ENCODE measurements at places on chromosomes 1 and 21.

- DNase-seq: no peak
These were observed 106.6 kb upstream of the VAV3 start for GRCh38 chr1:108071601-108072000.

DNA sequence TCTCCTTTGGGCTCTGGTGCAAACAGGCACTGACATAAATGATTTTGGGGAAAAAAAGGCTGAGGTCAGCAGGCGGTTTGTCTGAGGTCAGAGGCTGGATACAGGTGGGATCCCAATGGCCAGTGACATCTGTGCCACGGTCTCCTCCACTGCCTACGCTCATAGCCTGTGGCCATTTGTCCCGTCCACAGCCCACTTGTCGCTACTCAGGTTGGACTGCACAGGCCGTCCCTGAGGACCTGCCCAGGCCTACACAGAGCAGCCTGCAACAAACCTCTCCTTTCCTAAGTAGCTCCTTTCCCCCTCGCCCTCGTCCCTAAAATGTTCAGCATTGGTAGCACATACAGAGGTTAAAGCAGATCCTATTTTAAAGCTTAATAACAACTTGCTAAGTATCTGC, 150.7 kb downstream of the ZBTB18 start:
- DNase-seq: no peak

DNA sequence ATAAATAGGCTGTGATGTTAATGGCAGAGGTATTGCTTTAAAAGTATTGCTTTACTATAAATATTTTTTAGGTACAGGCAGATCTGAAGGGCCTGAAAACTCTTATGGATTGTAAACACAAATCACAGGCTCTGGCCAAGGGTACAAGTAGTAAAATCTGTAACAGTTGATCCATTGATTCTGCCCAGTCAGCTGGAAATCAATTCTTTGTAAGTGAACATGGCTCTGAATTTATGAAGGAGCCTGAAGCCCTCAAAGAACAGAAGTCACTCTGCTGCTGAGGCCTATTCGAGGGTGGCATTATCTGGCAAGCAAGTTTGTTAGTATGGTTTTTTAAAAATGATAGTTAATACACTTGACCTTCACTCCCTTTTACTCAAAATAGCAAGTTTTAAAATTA, 834.0 kb upstream of the TMPRSS15 start:
- no peak for DNase-seq

- DNase-seq: peak; percentile 67
These were observed 1.1 kb downstream of the SPSB1 start for GRCh38 chr1:9293533-9294404.

GRCh38 chr1:202304375-202304774, 37.4 kb downstream of the UBE2T start:
- no peak for DNase-seq

DNA sequence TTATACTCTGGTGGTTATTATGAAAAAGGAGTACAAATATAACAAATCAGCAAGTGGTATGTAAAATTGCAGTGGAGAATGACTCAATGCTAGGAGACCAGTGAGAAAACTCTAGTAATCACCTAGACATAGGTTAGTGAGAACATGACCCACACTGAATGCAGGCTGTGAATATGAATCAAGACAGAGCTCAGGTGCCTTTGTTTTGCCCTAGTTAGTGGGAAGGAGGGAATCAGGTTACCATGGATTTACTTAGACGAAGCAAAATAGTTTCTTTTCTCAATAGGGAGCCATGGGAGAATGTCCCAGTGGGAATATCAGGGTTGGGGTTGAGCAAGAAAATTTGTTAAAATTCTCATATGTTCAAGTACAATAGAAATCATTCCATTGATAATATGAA, 10.6 kb upstream of the GCLM start:
- no peak for DNase-seq

DNA sequence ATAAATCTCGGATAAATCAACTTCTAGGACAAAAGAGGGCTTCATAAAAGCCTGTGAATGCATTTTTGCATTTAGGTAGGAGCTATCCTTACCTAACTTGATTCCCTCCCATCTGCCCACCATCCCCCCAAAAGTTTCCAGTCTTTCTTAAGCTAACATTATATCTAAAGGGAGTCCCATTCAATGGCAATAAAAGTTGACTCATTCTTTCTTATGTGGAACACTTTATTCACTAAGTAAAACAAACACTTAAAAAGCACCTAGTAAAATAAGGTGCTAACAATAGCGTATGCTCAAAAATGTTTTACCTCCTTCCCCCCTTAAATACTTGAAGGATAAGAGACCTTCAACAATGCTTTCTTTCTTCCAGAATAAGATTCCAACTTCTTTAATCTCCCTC, 83.8 kb downstream of the GON4L start:
- DNase-seq: no peak

- DNase-seq: no peak
These were observed 82.3 kb downstream of the PLPP3 start for GRCh38 chr1:56496821-56497772.

DNA sequence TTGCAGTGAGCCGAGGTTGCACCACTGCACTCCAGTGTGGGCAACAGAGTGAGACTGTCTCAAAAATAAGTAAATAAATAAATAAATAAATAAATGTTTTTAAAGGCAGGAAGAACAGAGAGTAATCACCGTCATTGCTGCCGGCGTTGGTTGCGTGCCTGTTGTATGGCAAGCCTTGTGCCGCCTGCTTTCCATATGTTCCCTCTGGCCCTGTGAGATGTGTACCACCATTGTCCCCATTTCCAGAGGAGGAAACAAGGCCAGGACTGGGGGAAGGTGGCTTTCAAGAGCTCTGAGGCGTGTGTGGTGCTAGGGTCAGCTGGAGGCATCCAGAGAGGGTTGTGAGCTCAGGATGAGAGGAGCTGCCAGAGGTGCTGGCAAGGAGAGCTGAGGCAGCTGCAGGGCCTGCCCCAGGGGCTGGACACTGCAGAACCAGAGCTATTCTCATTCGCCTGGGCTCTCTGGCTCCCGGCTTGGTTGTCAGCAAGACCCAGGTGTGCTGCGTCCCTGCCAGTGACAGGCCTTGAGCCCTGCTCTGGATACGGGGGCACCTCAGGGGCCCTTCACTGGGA, 5.2 kb upstream of the MARCKSL1 start:
- DNase-seq: no peak

DNA sequence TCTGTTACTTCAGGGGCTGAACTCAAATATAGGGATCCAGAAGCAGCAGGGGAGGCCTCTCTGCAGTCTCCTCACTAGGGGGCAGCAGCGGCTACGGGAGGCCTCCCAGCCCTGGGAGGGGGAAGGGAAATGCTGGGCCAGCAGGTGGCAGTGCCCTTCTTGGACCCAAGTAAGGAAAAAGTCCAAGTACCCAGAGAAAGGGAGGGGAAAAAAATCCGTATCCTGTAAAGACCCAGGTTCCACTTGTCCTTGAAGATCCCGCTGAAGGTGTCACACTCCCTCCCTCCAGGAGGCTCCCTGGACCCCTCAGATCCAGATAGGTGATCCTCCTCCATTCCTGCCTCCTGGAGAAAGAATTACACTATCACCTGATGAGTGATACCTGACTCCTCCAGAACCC, 14.1 kb upstream of the NUAK2 start:
- peak; percentile 82 for DNase-seq

DNA sequence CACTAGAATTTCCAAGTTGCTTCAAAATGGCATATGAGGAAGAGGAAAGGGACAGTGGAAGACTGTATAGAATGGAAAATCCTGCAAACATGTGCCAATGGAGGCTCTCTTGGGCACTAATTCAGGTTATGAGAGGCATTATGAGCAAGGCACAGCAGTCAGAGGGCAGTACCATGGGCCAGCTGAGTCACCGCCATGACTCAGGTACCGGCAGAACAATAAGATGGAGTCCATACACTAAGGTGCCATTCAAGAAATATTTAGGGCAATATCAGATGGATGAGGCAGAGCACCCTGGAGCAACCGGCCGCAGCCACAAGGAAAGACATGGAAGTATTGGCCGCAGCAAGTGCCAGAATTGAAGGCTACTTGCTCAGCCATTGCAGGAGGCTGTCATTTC, 25.6 kb upstream of the VAV3 start:
- DNase-seq: no peak

DNA sequence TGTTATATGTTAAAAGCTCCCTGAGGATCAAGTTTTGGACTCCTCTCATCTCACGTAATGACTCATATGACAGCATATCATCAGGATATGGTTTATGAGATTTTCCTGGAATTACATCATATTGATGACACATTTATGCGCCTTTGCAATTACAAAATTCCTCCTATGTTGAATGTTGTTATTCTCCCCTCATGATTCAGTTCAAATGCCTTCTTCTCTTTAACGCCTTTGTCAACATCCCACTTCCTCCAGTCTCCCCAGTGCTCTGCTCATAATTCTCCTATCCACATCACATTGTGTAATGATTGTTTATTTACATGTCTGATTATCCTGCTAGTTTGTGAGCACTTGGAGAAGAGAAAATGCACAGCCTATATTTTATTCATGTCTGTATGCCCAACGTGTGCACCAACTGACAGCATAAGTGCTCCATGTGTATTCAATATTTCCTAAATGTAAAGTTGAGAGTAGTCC, 80.9 kb upstream of the BACH1 start:
- no peak for DNase-seq

- DNase-seq: no peak
These were observed 184.8 kb upstream of the COA6 start for GRCh38 chr1:234188454-234188792.

DNA sequence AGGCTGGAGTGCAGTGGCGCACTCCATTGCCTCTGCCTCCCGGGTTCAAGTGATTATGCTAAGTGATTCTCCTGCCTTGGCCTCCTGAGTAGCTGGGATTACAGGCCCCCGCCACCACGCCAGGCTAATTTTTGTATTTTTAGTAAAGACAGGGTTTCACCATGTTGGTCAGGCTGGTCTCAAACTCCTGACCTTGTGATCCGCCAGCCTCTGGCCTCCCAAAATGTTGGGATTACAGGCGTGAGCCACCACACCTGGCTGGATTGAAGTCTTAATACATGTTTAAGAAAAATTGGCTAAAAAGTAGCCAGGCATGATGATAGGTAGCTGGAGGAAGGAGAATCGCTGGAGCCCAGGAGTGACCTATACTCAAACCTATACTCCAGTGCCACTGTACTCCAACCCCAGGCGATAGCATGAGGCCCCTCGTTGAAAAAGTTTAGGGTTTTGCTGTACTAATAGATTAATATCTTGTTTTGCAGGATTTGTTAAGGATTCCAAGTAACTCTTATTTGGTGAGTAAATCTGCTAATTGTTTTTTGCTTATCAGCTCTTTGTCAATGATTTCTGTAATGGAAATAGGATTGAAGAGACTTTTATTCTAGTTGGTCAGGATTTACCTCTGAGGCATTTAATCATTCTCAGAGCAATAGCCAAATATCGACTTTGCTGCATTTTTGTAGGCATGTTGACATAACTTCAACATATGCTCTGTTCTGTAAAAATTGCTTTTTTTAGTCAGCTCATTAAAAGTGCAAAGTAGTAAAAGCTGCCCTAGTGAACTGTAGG, 2.0 kb downstream of the RCC1 start:
- no peak for DNase-seq

- peak; percentile 81 for DNase-seq
These were observed 351.3 kb upstream of the RUNX1 start for GRCh38 chr21:35400233-35400939.

GRCh38 chr1:22332795-22333499, 118.7 kb upstream of the ZBTB40 start:
- no peak for DNase-seq

GRCh38 chr1:172460177-172460576, 16.3 kb upstream of the PIGC start:
- DNase-seq: no peak

GRCh38 chr1:27071049-27071416, 58.4 kb upstream of the TENT5B start:
- no peak for DNase-seq

GRCh38 chr21:30515681-30516080, 13.7 kb upstream of the KRTAP19-5 start:
- DNase-seq: no peak

GRCh38 chr1:204961765-204962419, 81.1 kb upstream of the CNTN2 start:
- no peak for DNase-seq

DNA sequence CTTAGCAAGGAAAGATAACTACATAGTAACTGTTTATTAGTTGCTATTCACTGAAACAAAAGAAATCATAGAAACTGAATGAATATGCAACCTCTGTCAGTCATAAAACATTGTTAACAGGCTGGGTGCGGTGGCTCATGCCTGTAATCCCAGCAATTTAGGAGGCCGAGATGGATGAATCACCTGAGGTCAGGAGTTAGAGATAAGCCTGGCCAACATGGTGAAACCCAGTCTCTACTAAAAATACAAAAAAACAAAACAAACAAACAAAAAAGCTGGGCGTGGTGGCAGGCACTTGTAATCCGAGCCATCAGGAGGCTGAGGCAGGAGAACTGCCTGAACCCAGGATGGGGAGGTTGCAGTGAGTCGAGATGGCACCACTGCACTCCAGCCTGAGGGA, 44.1 kb downstream of the CRB1 start:
- DNase-seq: no peak

DNA sequence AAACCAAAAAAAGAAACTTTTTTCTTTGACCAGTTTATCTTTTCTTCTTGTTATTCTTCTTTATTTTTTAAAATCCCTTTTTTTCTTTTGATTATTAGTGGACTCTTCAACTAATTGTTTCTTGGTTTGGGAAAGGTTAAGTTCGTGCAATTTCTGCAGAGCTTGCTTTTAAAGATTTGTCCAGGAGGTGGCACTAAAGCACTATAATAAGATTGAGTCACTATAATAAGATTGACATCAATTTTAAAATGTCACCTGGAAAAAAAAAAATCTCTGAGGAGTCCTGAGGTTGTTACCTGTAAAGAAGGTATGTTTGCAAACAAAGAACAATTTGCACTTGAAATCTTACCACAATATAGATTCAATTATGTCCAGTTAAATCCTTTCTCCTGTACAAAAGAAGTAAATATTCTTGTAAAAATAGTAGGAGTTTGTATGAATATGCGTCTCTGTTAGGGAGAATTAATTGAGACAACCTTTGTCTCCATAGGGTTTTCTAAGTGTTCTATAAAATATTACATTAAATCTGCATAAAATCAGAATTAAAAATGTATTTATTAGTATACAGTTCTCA, 166.7 kb downstream of the ADGRL4 start:
- DNase-seq: peak; percentile 36

- DNase-seq: no peak
These were observed 12.0 kb upstream of the GIPC2 start for GRCh38 chr1:78033797-78034172.

DNA sequence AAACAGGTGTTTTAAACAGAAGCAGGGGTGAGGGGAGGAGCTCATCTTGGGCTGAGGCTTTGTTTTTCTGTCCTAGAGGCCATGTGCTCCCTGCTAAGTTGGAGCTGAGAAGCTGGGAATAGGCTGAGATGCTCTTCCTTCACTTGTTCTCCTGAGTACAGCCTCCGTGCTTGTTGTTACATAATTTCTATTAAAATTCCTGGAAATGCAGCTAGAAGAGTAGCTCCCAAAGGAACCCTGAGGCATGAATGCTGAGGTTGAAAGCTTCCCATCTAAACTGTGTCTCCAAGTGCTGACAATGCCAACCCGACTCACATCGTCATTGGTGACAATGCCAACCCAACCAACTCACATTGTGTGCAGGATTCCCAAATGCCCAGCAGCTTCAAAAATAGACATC, 12.6 kb upstream of the ITPKB start:
- no peak for DNase-seq
